G401 (cell line): ENCODE measurements at places on chromosomes 5 and 9.

- no peak for DNase-seq
Observed at GRCh38 chr5:180807654-180808414, 5.2 kb upstream of the MGAT1 start.

DNA sequence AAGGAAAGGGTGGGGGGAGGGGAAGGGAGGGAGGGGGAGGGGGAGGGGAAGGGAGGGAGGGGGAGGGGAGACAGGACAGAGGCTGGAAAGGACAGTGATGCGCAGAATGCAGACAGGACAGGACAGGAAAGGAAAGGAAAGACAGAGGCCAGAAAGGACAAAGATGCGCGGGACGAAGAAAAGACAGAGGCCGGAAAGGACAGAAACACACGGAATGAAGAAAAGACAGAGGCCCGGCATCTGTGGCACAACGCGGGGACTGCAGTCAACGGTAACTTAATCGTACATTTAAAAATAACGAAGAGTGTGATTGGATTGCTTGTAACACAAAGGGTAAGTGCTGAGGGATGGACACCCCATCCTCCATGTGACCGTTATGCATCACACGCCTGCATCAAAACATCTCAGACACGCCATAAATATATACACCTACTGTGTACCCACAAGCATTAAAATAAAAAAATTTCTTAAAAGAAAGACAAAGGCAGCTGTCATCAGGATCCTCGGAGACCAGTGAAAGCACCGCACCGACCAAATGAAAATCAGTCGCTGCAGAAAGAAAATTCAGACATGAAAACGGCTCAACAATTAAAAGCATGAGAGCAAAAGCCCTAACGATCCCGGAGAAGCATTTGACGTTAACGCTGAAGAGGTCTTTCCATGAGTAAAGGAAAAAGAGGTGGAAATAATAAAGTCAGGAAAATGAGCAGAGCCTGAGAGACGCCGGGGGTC lies 52.9 kb upstream of the EXOC3 start:
- DNase-seq = no peak

- DNase-seq = peak; percentile 72
Observed at GRCh38 chr9:15249042-15249818, 57.8 kb downstream of the TTC39B start.

DNA sequence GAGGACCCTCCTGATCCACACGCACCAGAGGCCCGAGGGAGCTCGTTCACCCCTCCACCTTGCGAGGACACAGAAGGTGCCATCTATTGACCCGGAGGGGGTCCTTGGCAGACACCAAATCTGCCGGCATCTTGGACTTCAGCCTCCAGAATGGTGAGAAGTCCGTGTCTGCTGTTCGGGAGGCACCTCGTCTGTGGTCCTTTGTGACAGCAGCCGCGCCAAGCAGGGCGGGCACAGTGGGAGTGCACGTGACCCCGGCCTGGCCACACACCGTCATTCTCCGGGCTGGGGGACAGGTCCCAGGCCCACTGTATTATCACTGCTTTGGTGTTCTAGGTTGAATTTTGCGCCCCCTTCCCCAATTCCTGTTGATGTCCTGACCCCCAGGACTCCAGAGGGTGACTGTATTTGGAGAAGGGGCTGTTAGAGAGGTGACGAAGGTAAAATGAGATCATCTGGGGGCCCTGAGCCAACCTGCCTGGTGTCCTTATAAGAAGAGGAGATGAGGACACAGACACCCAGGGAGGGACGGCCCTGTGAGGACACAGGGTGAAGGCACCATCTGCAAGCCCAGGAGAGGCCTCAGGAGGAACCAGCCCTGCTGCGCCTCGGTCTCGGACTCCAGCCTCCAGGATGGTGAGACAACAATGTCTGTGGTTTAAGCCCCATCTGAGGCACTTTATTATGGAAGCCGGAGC lies 15.7 kb downstream of the LPCAT1 start:
- peak; percentile 59 for DNase-seq

GRCh38 chr5:142816531-142817430 lies 46.6 kb downstream of the ARHGAP26 start:
- peak; percentile 85 for DNase-seq

- no peak for DNase-seq
Observed at GRCh38 chr5:90307782-90308181, 101.8 kb downstream of the CETN3 start.

DNA sequence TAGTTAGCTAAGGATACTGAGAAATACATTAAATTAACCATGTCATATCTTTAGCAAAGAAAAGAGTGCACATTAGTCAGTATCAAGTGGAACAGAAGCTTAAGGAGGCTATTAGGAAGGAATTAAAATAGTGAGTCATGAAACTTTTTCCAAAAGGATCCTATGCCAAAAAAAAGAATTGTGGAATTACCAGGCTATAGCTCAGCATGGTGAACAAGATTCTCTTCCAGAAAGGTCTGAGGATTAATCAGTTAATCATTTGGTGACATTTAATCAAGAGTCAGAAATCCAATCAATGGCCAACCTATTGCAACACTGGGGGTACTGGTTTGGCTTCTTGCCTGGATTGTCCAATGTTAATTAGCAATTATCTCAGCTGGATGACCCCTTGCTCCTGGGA lies 244.5 kb upstream of the NMUR2 start:
- DNase-seq = no peak

GRCh38 chr9:118121361-118121760 lies 417.2 kb downstream of the TLR4 start:
- no peak for DNase-seq

GRCh38 chr5:67474597-67475238 lies 278.1 kb upstream of the CD180 start:
- no peak for DNase-seq

DNA sequence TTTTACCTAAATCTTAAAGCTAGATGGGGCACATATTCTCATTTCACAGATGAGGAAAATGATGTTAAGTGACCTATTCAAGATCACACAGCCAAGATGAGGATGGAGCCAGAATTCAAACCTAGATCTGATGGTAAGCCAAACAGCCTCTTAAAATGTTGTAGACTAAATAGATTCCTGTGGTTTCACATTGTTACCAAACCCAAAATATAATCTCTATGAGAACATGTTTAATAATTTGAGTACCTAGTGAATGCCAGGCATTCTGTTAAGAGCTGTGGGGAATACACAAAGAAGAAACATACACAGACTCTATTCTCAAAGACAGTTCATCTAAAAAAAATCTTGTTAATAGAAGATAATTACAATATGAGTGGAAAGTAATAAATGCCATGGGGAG lies 25.2 kb downstream of the HOMER1 start:
- no peak for DNase-seq

DNA sequence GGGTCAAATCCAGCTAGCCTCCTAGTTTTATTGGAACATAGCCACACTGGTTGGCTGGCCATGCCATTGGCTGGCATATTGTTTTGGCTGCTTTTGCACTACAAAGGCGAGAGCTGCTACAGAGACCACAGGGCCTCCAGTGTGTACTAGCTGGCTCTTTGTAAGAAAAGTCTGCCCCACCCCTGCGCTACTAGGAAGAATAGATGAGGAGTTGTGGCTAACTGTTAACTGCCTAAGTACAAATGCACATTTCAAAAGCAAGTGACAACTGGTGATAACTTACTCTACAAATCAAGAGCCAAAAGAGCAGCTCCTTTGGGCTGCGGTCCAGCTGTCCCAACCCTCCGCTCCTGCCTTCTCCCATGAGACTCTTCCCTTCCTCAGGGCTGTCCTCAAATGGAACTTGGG lies 63.9 kb downstream of the SERINC5 start:
- DNase-seq = peak; percentile 18
